ENCODE measurements at places on chromosomes 12 and 14.

DNA sequence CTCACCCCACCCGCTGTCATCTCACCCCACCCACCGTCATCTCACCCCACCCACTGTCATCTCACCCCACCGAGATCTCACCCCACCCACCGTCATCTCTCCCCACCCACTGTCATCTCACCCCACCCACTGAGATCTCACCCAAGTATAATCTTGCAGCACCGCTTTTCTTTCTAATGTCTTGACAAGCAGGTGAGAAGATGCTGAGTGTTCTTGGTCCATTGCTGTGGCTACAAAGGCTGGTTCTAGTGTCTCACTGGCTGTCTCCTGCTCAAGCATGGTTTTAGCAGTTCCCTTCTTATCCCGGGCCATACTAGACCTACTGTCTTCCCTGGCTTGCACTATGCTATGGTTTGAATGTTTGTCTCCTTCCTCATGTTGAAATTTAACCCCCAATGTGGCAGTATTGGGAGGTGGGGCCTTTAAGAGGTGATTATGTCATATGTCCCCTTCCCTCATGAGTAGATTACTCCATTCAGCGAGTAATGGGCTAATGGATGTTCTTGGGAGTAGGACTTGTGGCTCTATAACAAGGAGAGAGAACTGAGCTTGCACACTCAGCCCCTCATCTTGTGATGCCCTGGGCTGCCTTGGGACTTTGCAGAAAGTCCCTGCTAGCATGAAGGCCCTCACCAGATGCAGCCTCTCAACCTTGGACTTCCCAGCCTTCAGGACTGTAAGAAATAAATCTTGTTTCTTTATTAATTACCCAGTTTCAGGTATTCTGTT is 47.7 kb upstream of the PPP2R5C start:
- no peak for DNase-seq

DNA sequence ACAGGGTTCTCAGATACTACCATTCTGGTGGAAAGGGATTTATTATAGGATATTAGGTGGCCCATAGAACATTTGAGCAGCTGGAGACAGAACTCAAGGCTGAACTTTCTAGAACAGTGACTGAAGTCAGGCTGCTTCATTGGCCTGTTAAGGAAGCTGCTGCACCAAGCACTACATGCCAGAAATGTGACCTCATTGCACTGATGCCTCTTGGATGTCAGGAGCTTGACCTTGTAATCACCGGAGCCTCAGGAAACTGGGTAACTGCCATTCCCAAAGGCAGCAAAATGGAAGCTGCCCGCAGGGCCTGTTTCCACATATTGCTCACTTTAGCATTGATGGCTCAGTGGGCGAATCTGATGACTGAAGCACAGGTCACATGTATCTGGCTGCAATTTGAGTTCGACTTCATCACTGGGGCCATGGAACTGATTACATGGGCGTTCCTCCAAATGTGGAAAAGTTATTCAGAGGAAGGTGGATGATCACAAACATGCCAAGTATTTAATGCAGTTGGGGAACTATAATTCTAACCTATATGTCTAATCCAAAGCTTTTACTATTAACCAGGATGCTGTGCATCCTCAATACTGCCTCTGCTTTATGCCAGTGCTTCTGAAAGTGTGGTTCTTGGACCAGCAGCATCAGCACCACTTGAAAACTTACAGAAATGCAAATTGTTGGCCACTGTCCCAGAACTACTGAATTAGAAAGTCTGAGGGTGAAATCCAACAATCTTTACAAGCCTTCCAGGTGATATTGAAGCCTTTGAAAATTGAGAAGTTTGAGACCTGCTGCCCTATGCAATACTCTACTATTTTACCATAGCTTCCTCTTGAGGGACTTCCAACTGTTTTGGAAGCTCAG is 337.2 kb upstream of the NAV3 start:
- no peak for DNase-seq

DNA sequence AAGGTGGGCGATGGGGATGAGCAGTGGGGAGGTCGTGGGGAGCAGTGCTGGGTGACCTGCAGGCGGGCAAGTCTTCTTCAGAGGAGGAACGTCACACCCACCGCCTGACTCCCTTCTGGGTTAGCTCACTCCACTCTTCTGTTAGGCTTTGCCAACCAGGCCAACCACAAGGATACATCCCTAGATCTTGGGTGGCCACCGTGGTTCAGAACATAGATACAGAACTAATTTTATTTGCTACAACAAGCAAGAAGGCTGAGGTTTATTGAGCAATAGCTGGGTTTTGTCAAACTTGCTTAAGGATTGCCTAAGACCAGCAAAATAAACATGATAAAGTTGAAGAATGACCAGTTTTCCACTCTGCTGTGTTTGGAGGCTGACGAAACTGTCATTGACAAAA is 109.4 kb downstream of the DACT1 start:
- DNase-seq = no peak

DNA sequence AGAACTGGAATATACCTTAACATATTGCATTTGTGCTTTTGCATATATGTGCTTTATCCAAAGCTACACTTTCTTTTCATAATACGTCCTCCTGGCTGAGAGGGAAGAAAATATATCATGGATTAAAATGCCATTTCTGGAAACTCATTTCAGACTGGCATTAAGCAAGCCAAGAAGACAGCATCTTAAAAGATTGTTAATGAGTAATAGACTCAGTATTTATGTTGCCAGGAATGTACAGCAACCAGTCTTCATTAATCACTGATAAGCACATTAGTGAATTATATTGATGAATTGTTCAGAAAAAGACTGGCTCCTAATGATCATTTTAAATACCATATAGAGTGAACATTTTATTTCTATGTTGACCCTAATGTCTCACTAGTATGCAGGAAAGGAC is 134.9 kb upstream of the IFNG-AS1 start:
- no peak for DNase-seq

GRCh38 chr12:76571256-76571655 is 11.7 kb upstream of the OSBPL8 start:
- no peak for DNase-seq

DNA sequence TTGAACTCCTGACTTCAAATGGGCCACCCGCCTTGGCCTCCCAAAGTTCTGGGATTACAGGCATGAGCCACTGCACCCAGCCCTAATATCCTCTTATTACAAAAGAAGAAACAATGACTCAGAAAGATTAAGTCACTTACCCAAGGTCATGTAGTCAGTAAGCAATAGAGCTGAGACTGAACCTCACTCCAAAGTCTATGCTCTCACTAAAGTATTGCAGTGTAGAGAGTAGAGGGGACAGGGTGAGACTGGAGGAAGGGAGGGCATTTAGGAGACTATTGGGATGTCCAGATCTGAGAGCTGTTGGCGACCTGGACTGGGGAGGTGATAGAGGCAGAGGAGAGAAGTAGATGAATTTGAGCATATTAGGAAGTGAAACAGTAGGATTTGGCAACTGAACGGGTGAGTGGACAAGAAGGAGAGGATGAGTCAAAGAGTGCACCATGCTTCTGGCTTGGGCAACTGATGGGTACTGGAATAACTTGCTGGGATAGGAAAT is 11.8 kb downstream of the P2RX7 start:
- DNase-seq = peak; percentile 39

DNA sequence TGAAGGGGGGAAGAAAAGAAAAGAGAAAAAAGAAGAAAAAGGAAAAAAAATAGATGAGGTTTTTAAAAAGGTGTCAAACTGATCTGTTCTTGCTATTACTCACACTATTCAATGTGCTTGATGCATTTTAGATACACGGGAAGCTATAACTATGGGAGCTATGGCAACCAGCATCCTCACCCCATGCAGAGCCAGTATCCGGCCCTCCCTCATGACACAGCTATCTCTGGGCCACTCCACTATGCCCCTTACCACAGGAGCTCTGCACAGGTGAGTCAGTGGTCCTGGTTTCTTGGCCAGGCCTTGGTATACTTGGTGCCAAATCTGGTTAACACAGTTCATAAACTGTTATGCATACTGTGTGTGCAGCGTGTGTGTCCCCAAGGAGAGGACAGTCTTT is 24.0 kb upstream of the RIC8B start:
- no peak for DNase-seq

GRCh38 chr14:61396694-61397093 is 75.3 kb downstream of the PRKCH start:
- no peak for DNase-seq

DNA sequence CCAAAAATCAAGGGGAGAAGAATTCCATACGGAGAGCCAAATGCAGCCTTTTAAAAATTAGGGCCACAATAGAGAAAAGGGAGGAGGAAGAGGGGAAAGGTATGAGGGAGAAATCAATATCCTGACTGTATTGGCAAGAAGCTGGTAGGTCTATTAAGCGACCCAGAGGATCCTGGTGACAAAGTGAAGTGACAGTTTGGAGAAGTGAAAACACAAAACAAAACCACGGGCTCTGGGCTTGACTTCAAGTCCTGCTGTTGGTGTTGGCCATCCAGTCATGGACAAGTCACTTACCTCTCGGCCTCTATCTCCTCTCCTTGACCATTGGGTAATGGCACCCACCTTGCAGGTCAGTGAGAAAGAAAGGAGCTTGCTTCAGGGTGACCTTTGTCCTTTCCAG is 47.0 kb upstream of the KCNA5 start:
- DNase-seq = no peak

GRCh38 chr12:58939399-58940100 is 19.2 kb upstream of the LRIG3 start:
- DNase-seq = no peak

- no peak for DNase-seq
These were observed 50.7 kb downstream of the SLC2A13 start for GRCh38 chr12:40055228-40055579.

GRCh38 chr14:104992501-104992900 is 6.9 kb downstream of the CLBA1 start:
- DNase-seq = no peak

- peak; percentile 37 for DNase-seq
These were observed 811 bp downstream of the ACYP1 start for GRCh38 chr14:75063013-75063412.

DNA sequence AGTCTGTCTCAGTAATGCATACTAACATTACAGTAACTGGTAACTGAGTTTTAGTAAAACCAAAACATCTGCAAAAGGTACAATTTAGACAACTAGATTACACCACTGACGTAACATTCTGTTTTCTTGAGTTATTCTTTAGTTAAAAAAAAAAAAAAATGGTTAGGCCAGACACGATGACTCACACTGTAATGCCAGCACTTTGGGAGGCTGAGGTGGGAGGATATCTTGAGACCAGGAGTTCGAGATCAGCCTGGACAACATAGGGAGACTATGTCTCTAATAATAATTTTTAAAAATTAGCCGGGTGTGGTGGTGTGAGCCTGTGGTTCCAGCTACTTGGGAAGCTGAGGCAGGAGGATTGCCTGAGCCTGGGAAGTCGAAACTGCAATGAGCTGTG is 34.1 kb downstream of the AP5M1 start:
- no peak for DNase-seq

DNA sequence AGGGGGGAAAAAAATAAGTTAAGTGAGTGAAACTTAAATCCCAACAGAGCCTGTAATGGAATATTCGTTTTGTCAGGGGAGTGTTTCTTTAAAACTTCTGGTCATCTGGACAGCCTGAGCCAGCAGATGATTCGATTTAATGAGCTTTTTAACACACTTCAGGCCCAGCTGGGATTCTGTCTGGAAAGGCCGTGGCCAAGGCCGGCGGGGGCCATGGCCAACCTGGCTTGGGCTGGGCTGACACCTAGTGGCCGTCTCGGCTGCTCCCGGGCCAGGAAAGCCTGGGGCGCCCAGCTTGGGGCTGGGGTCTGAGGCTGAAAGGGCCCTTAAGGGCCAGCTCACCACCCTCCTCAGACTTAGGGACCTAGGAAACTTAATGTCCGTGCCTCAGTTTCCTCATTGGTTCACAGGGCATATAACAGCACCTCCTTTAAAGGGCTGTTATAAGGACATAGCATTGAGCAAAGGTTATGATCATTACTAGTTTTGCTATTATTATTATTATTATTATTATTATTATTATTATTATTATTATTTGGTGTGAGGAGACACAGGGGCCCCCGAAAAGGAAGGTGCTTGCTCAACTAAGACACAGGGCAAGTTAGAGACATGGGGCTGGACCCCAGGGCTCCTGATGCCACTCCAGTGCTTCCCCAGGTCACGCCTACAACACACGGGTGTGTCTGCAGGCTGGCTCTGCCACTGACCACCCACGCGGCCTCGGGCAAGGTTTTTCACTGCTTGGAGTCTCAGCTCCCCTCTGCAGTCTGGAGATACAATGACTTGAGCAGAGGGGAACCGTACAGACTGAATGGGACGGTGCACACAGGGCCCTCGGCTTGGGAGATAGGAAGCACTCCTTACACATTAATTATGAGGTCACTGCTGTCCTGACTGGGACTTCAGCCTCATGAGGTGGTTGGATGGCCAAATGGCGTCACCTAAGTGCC is 84.0 kb downstream of the SYNE3 start:
- no peak for DNase-seq

- peak; percentile 89 for DNase-seq
These were observed 77.8 kb downstream of the VCPKMT start for GRCh38 chr14:50038398-50039119.
